ENCODE measurements at places on chromosomes 12 and 14.

GRCh38 chr12:104294927-104295668 is 8.4 kb upstream of the EID3 start:
- no peak for DNase-seq

DNA sequence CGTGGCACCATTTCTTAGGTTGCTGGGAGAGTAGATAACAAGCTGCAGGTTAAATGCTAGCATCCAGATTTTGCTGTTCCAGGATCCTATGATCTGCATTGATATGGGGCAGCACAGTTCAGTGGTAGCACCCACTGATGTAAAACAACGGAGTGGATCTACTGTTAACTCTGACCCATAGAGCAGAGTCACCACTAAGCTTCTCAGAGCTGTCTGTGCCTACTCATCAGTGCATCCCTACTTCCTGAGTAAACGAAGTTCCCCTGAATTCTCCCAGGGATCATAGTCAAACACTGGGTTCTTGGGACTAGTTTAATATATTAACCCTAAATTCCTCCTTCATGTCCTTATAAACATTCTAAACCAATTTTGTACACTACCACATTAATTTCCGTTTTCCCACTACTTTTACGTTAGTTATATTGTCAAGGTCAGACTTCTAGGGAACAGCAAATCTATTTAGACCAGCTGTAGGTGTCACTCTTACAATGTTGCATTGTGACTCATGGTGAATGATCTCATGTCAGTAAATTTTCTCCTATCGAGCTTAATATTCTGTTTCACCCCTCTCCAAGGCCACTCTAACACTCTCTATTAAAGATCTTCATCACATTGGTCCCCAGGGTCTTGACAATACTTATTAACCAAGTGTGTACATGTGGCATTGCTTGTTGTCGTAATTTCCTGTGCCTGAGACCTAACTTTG is 10.3 kb downstream of the RERGL start:
- no peak for DNase-seq

- no peak for DNase-seq
These were observed 79.4 kb downstream of the C12orf75 start for GRCh38 chr12:105409801-105410471.

DNA sequence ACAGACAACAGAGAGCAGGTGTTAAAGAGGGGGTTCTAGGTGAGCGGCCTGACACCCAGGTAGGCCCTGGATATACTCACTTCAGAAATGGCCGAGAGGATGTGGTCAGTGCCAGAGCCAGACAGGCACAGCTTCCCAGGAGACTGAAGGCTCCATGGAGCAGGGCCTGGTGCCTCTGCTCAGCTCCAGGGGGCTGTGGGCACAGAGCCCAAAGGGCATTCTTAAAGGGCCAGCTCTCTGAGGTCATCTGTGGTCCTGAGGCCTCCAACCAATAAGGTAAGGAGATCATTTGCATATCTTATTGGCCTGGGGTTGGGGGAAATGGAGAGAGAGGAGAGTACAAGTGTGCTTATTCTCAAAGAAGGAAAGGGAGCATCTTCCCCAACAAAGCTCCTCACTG is 9.7 kb upstream of the PCK2 start:
- DNase-seq: no peak

GRCh38 chr12:54590978-54591591 is 2.6 kb upstream of the PPP1R1A start:
- DNase-seq: no peak

GRCh38 chr12:133037207-133038005 is at the start of gene ZNF84:
Gene ZNF84 (plus strand): TSS chr12:133037509. CDS start chr12:133041468, 3,959 bp downstream.
- peak; percentile 96 for DNase-seq

DNA sequence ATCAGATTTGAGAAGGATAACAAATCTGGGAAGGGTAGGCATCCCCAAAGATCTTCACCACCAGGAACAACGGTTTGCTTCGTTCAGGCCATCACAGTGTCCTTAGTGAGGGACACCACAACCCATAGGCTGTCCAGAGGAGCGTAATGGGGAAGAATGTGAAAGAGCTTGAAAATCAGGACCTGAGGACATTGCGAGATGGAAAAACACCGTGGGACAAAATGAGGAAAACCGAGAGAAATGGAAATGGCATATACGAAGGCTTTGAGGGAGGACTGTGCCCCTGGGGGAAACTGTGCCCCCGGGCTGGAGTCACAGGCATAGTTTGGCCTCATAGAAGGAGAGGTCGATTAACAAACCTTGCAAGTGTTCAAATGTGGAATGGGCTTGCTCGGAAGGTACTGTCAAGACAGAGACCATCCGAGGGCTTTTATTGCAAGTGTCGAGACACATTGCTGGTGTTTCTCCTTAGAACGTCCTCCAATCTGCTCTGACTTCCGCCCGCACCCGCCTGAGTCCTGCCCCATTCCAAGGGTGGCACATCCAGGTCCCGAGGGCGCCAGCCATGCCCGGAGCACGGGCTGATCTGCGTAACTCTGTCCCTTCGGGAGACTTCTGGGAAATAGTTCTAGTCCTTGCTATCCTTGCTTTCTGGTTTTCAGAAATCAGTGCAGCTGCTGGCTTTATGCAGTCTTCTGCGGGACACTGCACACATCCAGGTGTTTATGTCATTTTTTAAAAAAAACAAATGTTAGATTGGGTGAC is 885 bp upstream of the PALS1 start:
- peak; percentile 11 for DNase-seq

- no peak for DNase-seq
These were observed 42.7 kb upstream of the NID2 start for GRCh38 chr14:52111583-52111982.

GRCh38 chr12:90627180-90627896 is 327.6 kb downstream of the CCER1 start:
- no peak for DNase-seq

GRCh38 chr12:89962648-89963047 is 254.0 kb upstream of the ATP2B1 start:
- DNase-seq: no peak

- DNase-seq: no peak
These were observed 48.3 kb upstream of the SLC6A15 start for GRCh38 chr12:84960918-84961317.

- DNase-seq: no peak
These were observed 107.2 kb upstream of the ESRRB start for GRCh38 chr14:76268700-76269099.

- DNase-seq: no peak
These were observed 373.0 kb downstream of the ALG10 start for GRCh38 chr12:34395056-34396005.

- no peak for DNase-seq
These were observed 3.9 kb downstream of the TNFRSF1A start for GRCh38 chr12:6337958-6338433.

- no peak for DNase-seq
These were observed 70.4 kb downstream of the MOK start for GRCh38 chr14:102234331-102235264.

- no peak for DNase-seq
These were observed 264.1 kb downstream of the KIF21A start for GRCh38 chr12:39178837-39179236.

DNA sequence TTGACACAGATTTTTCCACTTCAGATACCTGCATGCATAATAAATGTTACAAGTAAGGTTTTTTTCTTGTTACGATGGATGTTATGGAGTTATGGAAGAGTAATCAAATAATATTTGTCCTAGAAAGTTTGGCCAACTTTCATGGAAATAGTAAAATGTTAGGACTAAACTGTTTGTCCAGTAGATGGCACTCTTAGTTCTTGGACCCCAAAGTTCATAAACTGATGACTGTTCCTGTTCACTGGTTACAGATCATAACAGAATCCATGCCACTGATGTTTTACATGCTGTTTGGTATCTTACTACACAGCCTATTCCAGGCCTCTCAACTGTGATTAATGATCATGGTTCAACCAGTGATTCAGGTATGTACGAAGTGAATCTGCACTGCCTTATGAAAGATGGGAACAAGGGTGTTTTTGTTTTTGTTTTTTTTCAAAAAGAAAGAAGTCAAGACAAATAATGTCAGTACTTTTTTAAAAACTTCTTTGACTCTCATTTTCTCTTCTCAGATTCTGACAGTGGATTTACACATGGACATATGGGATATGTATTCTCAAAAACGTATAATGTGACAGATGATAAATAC is 48.8 kb upstream of the SLCO1C1 start:
- DNase-seq: no peak

DNA sequence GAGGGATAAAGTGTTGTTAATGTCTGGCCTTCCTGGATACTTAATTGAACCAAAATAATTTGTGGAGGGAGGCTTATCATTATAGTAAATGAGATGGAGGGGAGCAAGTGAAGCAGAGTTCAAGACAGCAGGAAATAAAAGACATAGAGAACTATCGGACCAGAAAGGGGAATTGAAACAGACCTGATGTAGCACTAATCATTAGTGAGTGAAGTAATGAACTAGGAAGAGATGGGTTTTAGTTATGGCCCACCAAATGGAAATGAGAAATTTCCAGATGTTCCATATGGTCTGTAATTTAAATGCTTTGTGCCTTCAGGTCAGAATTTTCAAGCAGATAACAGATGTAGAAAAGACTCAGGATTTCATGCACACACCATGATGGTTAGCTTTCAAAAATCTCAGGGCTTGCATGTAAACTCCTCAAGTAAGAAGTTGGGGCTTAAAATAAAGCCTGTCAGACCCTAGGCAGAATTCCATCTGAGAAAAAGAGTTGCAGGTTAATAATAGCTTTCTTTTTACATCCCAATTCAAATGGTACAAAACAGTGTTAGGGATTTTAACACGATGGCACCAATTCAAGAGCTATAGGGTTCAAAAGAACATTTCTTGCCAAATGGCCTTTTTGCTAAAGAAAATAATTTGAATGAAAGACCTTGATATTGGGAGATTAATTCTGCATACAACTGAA is 355.8 kb downstream of the FSCB start:
- DNase-seq: no peak

DNA sequence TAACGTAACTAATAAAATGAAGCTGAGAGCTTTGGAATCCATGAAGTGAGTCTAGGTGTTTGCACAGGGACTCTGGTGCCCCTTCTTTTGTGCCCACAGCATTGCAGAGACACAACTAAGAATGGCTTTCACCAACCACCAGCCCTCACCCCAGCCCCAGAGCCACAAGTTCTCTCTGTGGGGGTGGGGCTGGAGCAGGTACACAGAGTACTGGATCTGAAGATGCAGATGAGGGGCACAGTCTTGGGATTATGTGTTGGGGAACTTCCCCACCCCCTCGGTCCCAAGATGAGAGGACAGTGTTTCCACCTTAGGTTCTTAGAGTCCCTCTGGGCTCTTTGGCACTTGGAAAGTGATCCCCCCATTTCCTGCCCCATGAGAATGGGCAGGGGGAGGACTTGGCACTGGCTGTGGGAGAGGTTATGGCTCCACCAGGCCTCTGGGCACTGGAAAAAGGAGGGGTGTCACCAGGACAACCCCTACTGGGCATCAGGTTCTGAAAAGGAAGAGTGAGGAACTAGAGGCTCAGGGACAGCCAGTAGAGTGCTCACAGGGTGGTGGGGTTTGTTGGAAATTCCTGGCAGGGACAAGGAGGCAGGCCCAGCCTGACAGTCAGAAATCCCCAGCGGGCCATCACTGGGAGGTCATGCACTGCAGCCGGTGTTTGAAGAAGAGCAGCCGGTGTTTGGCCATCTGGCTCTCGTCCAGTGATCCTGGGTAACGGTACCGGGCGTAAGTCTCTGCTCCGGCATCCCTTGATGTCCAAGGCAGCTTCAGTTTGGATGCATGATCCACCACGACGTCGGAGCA is 6.7 kb downstream of the B4GALNT1 start:
- no peak for DNase-seq
